NCI-H2227 treated with DMSO at 0.1 percent for 48 hours (cell line): ENCODE measurements at places on chromosomes 2 and 18.

DNA sequence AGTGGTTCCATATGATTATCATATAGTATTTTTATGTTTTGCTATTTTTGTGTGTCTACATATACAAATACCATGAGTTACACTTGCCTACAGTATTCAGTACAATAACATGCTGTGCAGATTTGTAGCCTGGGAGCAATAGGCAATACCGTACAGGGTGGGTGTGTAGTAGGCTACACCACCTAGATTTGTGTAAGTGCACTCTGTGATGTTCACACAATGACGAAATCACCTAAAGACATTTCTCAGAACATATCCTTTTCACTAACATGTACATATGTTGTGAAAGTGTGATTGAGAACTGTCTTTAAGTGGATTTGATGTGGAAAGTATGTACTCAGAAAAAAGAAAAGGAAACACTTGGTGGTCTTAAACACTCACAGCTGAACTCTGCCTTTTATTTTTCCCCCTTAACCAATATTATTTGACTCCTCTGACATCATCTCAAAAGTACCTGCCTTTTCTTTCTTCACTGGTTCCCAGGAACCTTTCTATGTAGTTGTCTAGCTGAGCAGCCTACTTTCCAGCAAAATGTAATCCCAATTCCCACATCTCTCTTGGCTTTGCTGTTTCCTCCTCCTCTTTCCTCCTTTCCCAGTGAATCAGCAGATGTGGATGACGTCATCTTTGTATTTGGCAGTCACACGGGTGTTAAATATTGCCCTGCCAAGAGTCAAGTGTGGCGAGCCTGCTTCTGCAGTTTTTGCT, 47.7 kb downstream of the OSBPL6 start:
- peak; percentile 71 for DNase-seq

DNA sequence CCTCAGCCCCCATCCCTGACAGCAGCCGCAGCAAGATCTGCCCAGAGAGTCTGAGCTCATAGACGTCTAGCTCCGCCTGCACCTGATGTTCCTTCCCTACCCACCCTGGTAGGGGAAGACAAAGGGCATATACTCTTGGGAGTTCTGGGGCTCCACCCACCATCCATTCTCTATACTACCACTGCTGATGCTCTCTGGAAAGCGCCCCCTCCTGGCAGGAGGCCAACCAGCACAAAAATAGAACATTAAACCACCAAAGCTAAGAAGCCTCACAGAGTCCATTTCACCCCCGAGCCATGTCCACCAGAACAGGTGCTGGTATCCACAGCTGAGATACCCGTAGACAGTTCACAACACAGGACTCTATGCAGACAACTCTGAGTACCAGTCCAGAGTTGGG, 662.6 kb upstream of the FAM98A start:
- no peak for DNase-seq

GRCh38 chr2:177573120-177573519, 180.5 kb downstream of the AGPS start:
- DNase-seq: peak; percentile 33

GRCh38 chr2:48993576-48993975, 160.7 kb downstream of the FSHR start:
- no peak for DNase-seq

- no peak for DNase-seq
Measured at GRCh38 chr2:795531-796041, 118.4 kb upstream of the TMEM18 start.
